Activated T-cell treated with anti-CD3 and anti-CD28 coated beads for 24 hours (primary cell): ENCODE measurements at places on chromosomes 1 and 21.

DNA sequence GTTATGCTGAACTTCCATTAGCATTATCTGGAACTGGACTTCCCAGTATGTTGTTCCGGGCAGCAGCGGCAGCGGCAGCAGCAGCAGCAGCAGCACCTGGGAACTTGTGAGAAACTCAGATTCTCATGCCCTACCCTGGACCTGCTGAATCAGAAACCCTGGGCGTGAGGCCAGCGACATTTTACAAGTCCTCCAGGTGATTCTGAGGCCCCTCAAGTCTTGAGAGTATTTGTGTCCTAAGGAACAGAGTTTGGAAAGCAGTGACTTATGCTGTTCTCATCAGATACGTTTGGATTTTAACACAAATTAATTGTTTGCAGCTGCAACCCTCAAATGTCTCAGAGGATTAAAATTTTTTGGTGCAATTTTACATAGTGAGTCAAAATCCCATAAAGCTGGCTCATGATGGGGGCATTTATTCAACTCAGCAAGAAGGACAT, 157.2 kb upstream of the KAZN start:
- no peak for DNase-seq

DNA sequence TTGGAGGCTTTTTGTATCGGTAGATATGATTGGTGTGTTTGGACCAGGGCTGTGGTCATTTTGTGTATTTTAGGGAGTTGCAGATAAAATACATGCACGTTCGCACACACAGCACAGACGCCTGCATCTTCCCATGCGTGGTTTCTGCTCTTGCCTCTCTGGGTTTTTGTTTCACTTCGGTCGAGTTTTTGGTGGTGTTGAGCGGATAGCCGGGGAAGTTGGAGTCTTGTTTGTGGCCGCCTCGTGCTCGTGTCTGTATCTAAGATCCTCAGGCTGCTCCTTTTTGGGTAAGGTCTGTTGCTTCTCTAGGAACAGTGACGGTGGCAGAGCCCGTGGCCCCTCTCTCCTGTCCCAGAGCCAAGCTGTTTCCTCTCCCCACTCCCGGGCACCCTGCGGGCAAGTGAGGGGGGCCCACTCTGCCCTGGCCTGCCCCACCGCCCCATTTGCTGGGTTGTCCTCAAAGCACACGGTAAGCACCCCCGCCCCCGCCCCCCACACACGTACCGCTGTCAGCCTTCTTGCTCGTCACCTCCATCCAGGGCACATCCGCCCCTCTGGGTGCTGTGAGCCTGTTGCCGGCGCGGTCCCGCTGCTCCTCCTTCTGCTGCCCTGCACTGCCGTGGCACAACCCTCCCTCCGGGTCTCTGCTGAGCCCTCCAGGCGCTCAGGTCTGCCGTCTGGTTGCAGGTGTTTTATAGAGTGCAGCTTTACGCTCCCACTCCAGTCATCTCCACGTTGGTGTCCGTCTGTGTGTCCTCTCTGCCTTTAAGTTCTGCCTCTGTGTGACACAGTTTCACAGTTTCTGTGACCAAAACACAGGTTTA, 51.9 kb downstream of the AGPAT3 start:
- DNase-seq, result no peak

DNA sequence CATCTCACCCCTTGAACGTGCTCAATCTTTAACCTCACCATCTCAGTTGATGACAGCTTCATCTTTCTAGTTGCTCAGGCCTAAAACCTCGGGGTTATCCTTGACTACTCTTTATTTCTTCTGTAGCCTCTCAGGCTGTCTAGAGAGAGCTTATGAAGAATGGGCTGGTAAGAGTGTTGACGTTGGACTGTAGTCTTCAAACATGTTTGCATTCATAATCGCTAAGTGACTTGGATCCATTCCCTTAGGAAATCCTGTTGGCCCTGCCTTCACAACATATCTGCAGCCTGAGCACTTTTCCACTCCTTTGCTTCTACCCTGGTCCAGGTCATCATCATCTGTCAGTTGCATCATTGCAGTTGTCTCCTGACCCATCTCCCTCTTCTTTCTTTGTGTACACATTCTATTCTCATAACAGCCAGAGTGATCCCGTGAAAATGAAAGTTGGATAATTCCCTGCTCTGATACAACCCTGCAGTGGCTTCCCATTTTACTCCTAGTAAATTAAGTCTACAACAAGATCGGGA, 10.5 kb downstream of the UCK2 start:
- no peak for DNase-seq

- DNase-seq, result no peak
Measured at GRCh38 chr1:28512058-28512611, 6.3 kb downstream of the RCC1 start.

- no peak for DNase-seq
Measured at GRCh38 chr1:145695821-145696629, 11.1 kb downstream of the PDZK1 start.

DNA sequence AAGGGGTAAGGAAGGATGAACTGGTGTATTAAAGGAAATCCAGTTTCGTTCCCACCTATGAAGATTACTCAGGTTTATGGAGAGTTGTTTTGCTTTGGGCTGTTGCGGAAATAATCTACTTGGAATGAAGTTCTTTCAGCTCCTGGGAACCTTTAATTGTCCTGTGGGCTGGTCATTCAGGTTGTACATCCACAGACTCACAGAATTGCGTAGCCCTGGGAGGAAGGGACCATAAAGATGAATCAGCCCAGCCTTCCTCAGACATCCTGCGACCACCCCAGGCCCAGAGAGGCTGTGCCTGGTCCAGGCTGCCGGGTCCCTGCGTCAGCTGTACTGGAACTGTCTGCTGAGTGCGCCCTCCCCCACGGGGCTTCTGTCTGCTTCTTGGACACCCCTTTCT, 72.7 kb downstream of the GALNT2 start:
- no peak for DNase-seq

- no peak for DNase-seq
Measured at GRCh38 chr1:201706109-201706508, 122.8 kb upstream of the IPO9 start.

DNA sequence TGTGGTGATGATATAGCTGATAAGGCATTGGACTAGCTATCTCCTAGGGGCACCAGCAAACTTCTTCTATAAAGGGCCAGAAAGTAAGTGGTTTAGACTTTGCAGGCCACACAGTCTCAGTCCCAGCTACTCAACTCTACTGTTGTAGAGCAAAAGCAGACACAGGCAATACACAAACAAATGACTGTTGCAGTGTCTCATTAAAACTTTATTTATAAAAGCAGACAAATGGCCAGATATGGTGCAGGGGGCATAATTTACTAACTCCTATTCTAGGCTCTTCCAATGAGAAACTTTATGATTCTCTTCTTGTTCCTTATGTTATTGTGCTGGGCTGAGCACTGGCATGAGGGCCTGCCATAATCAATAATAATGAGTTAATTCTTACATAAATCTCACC, 176.8 kb upstream of the POU3F1 start:
- DNase-seq, result no peak

DNA sequence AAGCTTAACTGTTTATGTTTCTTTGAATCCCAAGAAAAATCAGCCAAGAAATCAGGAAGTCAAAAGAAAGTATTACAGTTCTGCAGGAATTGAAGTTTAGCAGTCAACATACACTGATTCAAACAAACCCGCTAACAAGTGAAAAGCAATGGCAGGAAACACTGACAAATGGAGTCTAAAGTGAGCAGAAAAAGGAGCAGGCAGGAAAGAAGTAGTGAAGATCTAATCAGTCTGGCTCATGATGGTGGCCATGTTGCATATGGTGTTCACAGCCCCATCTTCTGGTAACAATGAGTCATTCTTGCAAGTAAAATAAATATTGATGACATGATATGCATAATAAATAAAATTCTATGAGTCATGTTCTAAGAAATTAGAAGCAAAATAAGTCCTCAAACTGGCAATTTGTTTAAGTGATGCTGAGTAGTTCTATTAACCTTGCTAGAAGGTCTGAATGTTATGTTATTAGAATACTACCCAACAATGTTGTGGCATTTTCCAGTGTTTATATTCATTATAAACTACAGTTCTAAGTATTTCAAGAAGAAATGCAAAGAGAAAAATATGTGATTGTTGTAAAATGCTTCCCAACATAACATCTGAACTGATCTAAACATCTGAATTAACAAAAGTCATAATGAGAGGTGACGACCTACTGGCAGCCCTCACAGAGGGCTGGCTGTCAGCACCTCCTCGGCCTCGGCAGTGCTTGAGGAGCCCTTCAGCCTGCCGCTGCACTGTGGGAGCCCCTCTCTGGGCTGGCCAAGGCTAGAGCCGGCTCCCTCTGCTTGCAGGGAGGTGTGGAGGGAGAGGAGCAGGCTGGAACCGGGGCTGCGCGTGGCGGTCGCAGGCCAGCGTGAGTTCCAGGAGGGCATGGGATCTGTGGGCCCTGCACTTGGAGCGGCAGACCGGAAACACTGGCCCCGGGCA, 5.7 kb upstream of the ACBD6 start:
- DNase-seq, result no peak

DNA sequence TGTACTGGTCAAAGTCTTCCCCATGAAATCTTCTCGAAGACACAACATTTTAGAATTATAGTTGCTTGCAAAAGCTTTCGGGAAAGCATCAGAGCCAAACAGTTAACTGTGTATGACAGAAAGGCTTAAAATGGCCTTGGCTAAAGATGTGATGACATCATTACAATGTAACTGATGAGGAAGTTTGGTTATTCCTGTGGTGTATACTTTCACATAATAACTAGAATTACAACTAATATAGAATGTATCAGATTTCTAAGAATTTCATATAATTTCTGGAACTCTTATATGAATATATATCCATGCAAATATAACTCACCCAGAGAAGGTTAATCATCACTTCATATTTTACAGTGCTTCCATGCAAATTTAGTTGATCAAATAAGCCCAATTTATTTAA, 8.4 kb downstream of the TP73 start:
- no peak for DNase-seq

- no peak for DNase-seq
Measured at GRCh38 chr1:229972600-229973296, 94.3 kb upstream of the GALNT2 start.

- no peak for DNase-seq
Measured at GRCh38 chr1:200311256-200311655, 98.6 kb downstream of the ZNF281 start.
